HL-60 (cell line): ENCODE measurements at places on chromosomes 13 and 19.

DNA sequence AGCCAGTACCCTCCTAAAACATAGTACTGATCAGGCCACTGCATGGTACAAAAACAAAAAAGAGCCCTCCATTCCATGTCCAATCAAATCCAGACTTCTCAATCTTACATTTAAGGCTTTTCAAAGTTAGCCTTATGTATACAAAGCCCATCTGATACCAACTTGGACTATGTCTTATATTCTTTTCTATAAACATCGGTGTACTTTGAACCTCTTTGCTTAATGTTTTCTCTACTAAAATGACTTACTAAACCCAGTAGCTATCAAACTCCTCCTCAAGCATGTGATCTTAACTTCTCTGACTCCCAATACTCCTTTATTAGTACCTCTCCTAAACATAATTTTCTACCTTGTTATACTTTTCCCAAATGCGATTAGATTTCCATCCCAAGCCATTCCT is 14.8 kb downstream of the TSC22D1 start:
- DNase-seq = no peak

DNA sequence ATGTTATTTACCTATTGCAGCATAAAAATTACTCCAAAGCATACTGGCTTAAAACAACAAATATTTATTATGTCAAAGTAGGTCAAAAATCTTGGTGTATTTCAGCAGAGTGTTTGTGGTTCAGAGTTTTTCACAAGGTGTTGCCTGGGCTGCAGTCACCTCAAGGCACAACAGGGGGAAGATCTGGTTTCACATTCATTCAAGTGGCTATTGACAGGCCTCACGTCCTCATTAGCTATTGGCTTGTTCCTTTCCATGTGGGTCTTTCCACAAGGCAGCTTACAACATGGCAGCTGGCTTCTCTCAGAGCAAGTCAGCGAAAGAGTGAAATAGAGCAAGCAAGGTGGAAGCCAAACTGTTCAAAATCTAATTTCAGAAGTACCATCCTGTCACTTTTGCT is 602.9 kb downstream of the OLFM4 start:
- no peak for DNase-seq

GRCh38 chr13:42364613-42365000 is 92.7 kb downstream of the AKAP11 start:
- no peak for DNase-seq

DNA sequence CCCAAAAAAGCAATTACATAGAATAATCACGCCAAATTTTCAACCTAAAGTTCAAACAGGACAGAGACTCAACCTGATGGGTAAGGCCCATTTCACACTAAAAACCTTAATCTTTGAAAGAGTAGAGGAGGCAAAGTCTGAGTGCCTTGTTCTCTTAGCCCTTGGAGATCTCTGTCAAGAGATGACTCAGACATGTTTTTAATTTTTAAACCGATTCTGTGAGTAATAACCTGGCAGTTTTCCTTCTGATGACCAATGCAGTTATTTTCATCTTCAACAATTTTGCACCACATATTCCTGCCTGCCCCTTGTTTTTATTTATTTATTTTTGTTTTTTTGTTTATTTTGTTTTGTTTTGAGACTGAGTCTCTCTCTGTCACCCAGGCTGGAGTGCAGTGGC is 11.5 kb upstream of the TNFSF9 start:
- DNase-seq = no peak

- DNase-seq = no peak
These were observed 118.2 kb upstream of the TSC22D1 start for GRCh38 chr13:44694291-44694690.

- DNase-seq = no peak
These were observed 320.3 kb downstream of the DNAJC15 start for GRCh38 chr13:43343645-43344044.

DNA sequence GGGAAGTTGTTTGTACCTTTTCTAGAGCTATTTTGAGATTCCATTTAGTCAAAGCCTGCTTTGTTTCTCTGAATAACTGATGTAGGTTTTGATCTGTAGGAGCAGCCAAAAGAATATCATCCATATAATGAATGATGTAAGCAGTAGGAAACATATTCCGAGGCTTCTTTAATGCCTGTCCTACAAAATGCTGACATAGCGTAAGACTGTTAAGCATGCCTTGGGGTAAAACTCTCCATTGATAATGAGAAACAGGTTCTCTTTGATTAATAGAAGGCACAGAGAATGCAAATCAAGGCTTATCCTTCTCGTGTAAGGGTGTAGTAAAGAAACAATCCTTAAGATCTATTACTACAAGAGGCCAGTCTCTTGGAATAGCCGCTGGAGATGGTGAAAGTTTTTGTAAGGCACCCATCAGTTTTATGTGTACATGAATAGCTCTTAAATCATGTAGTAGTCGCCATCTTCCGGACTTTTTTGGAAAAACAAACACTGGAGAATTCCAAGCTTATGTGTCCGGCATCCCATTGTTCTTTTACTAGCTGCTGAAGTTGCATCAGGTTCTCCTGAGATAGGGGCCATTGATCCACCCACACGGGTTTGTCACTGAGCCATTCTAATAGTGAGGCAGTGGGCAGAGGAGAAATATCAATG is 13.5 kb downstream of the FPR3 start:
- DNase-seq = no peak

- DNase-seq = no peak
These were observed 361.6 kb downstream of the TDRD3 start for GRCh38 chr13:60758637-60759036.

- DNase-seq = peak; percentile 14
These were observed 26.7 kb downstream of the CAB39L start for GRCh38 chr13:49417161-49417560.

GRCh38 chr19:33508941-33509614 is 12.5 kb downstream of the PEPD start:
- DNase-seq = no peak

GRCh38 chr13:66703597-66703996 is 526.5 kb downstream of the PCDH9 start:
- DNase-seq = no peak

- no peak for DNase-seq
These were observed 7.1 kb upstream of the EML2 start for GRCh38 chr19:45646345-45646698.

GRCh38 chr13:90880790-90881189 is 466.7 kb upstream of the MIR17HG start:
- DNase-seq = no peak

- DNase-seq = peak; percentile 44
These were observed 22.6 kb downstream of the CEBPA start for GRCh38 chr19:33279430-33280350.

DNA sequence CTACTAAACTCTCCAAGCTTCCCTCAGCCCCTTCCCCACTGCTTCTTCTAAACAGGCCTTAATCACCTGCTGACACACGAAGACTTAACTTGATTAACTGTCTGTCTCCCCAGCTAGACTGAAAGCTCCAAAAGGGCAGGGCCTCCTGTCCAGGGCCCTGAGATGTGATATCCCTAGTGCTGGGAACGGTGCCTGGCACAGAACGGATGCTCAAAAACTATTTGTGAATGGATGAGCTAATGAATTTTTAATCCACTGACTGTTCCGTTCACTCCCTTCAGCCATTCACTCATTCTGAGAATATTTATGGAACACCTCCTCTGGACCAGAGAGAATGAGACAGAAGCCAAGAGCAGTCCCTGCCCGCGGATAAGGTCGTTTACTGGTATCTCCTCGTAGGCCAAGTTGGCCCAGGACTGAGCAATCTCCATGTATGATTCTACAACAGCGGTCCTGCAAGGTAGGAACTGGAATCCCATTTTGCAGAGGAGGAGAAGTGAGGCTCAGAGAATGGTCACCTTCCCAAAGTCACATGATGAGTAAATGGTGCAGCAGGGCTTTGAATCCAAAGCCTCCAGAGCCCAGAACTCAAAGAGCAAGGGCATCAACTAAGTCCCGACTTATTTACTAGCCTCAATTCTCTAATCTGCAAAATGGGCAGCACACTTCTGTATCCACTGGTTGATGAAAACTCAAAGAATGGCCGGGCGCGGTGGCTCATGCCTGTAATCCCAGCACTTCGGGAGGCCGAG is 3.4 kb downstream of the DMWD start:
- DNase-seq = no peak

DNA sequence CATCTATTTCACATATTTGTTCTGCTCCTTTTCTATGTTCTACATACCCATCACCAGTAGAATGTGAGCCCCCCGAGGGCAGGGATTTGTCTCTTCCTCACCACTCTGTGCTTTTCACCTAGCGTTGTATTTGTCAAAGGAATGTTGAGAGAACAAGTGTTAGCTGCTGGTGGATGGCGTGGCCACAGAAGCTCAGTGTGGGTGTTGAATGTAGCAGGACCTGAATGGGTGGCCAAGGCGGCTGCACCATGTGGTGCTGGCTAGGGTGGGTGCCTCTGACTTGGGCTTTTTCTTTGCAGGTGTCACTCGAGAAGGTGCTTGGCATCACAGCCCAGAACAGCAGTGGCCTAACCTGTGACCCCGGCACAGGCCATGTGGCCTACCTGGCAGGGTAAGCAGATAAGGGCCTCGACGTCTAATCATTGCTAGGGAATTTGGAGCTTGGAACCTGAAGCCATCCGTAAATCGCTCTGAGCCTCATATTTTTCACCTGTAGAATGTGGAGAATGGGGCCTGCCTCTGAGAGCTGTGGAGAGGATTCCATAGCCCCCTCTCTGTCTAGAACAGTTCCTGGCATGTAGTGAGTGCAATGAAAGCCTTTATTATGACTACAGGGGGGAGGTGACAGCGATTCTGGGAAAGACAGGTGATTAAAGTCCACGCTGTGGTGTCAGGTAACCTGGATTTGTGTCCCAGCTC is 3.9 kb downstream of the WDR62 start:
- no peak for DNase-seq

DNA sequence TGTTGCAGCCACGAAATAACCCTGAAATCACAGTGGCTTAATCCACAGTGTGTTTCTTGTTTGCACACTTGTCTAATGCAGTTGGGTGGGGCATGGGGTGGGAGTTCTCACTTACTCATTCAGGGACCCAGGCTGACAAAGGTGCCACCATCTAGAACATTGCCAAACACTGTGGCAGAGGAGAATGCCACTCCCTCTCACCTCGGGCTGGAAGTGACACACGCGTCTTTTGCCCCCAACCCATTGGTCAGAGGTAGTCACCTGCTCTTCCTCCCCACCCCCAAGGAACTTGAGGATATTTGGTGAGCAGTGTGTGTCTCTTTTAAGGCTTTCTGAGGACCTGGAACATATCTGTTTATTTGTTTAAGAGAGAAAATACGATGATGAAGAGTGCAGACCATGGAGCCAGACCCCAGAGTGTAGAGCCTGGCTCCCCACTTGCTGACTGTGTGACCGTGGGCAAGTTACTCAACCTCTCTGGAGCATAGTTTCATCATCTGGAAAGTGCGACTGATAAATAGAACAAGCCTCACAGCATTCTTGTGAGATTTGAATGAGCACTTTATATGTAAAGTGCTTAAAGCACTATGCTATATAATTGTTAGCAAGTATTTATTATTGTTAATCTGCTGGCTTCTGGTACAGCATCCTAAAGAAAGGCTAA is 17.4 kb downstream of the GPR183 start:
- DNase-seq = no peak

DNA sequence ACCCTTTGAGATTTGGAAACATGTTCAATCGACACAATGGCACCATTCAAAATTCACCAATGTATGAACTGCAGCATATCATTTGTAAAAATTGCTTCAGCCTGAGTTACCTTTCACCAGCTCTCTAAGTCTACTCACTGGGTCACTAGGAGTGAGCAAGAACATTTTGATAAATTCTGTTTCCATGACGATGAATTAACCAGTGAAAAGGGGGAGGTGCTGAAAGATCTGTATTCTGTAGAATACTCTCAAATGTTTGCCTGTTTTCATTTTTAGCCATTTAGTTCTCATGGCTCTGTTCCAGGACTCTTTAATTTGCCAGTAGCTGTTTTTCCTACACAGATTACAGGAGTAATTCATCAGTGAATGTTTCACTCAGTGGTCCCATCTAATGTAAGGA is 883.4 kb downstream of the DIAPH3 start:
- DNase-seq = no peak

GRCh38 chr13:52695856-52696255 is 43.2 kb downstream of the SUGT1 start:
- DNase-seq = peak; percentile 82

DNA sequence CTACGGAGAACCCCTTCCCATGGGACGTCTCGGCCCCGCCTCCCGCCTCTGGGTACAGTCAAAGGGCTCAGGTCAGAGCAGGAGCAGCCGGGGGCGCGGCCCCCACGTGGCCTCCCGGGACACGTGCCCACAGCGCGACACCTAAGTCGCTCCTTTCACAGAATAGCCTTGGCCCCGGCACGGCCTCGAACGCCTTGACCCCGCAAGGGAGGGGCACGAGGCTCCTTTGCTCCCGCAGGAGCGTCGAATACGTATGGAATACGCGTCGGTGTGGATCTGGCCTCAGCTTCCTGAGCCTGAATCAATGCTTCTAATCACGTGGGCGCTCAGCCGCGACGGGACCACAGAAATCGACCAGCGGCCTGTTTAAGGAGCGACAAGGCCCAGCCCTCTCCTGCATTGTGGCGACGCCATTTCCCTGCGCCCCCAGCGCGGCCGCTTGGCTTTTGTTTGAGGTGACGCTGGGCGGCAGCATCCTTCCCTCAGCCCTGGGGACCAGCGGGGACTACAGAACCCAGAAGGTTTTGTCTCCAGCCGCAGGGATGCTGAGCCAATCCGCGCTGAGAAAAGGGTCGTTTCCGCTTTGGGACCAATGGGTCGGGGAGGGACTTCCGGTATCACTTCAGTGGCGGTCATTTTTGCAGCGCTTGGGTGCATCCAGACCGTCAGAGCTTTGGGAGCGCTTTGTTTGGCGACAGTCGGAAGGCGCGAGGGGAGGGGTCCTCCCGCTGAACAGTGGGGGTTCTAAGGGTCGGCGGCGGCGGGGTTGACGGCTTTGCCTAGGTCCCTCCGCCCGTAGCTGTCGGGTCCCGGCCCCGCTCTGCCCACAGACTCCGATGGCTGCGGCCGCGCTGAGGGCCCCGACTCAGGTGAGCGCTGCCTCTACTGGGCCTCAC is at the start of gene ZIK1:
Gene ZIK1, plus strand, starts transcription at position 625 of the 896 bp plus-strand sequence. Its CDS starts 212 bp downstream, at position 837.
- DNase-seq = peak; percentile 83

DNA sequence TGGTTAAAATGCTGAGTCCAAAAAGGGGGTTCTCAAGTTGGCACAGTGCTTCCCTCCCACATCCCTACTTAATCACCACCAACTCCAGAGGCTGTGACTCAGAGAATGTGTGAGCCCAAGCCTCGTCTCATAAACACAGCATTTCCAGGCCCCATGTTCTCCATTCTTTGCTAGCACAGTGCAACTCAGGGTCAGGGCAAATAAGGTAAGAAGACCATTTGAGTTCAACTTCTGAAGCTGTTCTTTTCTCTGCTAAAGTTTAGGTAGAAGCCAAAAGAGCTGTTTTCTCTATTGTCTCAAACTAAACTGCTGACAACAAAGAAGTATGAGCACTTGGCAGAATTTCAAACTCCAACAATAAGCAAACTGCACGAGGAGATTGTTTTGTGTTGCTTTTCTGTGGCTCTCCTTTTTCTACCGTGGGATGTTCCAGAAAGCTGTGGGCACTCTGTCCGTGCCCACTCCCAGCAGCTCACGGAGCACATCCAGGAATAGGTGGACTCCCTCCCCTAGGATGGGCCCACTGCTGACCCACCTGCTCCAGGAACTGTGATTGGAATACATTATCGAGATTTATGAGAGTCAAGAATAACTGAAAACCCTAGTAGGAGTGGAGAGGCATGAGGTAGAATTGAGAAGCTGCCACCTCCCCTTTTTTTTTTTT is 494.3 kb downstream of the COG6 start:
- DNase-seq = no peak

GRCh38 chr19:51251468-51251820 is 564 bp downstream of the SIGLECL1 start:
- DNase-seq = no peak

- no peak for DNase-seq
These were observed 77.5 kb upstream of the MIR17HG start for GRCh38 chr13:91270031-91270430.
